ENCODE measurements at places on chromosomes 2 and 18.

- no peak for DNase-seq
These were observed 190.9 kb downstream of the ST6GAL2 start for GRCh38 chr2:106694964-106695470.

- no peak for DNase-seq
These were observed 114.7 kb upstream of the DOCK10 start for GRCh38 chr2:225156853-225157451.

- no peak for DNase-seq
These were observed 9.2 kb upstream of the SELENOI start for GRCh38 chr2:26336719-26337118.

GRCh38 chr2:55003706-55004639, 46.3 kb downstream of the RTN4 start:
- DNase-seq: no peak

DNA sequence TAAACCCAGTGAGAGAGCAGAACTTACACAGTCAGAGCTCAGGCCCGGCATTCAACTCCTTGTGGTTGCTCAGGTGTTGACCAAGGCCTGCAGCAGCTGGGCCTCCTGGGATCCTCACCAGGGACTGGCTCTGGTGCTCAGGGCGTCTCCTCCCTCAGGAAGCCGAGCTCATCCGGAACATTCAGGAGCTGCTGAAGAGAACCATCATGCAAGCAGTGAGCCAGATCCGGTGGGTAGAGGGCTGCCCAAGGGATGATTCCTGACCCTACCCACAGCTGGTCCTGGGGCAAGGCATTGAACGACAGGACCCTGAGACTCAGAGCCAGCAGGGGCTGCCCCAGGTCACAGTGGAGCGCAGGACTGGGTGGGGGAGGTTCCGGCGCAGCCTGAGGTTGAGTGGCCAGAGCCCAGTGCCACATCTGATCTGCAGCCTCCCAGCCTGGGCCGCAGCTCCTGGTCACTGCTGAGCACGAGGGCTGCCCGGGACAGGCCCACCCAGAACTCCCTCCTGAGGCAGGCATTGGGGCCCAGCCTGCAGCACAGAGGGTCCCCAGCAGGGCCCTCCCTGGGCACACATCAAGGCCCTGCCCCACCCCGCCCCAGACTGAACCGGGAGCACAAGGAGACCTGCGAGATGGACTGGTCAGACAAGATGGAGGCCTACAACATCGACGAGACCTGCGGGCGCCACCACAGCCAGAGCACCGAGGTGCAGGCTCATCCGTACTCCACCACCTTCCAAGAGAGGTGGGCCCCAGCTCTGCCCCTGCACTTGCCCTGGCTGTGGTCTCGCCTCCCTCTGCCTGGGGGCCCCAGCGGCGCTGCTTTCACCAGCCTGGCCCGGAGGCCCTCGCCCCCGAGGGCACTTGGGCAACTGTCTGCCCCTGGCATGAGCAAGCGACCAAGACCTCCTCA, 2.4 kb downstream of the TEKT4 start:
- no peak for DNase-seq

DNA sequence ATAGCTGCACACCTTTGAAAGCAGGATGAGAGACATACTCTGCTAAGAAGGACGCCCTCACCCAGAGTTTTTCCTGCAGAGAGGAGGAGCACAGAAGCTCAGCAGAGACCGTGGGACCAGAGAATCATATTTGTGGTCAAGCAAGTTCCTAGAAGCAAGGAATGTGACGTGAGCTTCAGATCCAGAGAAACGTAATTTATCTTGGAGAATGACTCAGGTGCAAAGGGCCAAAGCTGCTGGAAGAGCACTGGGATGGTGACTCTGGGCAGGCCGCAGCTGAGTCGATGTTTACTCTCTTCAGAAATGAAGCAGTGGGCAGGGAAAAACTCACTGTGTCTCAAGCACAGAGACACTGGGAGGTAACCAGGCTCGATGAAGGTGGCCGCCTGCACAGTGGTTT, 50.1 kb upstream of the IGFBP2 start:
- no peak for DNase-seq

DNA sequence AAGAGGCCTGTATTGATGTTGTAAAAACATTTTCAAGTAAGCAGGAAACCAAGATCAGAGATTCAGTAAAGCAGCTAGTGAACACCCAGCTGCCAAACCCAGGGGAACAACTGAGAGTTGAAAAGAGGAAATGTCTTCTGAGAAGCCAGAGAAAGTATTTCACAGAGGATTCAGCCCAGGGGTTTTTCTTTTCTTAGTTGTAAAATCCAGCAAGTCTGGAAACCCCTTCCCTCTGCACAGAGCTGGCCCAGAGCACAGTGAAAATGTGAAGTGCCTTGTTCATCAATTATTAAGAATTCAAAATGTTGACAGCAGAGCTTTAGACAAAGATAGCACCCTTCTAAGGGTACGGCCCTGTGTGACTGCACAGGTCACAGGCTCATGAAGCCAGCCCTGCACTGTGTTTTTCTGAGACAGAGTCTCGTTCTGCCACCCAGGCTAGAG, 28.4 kb downstream of the AFF3 start:
- DNase-seq: no peak

DNA sequence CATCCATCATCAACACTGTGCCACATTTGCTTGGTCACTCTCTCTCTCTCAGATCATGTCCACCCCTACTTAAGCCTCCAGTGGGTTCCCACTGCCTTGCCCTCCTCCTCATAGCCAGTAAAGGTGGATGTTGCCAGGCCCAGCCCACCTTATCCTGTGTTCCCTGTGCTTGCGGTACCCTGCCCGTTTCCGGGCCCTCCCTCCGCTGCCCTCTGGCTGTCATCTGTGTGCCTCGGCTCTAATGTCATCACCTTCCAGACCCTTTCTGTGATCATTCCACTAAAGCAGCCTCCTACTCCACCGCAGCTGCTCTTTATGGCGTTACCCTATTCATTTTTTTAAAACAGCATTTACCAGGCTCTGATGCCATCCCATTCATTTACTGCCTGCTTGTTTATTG, 305.7 kb upstream of the SKOR2 start:
- DNase-seq: no peak

DNA sequence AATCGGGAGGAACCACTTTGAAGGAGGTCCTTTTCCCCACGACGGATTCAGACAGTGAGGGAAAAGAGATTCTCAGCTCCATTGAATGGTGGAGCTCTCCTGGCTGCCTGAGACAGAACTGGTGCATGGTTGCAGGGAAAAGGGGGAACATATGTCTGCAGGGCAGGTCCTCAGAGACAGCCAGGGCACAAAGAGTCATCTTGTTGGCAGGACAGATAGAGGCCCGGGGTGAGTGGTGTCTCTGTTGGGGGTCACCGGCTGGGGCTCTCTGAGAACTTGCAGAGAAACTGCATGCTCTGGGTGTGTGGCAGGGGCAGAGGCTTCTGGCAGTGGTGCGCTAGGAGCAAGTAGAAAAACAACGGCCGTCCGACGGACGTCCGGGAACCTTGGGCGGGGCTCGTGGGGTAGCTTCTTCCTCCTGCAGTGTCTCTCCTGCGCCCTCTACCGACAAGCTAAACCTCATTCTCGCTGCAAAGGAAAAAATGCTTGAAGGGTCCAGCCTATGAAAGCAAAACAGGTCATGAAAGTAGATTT, 94.3 kb downstream of the CDCA7 start:
- DNase-seq: peak; percentile 23

DNA sequence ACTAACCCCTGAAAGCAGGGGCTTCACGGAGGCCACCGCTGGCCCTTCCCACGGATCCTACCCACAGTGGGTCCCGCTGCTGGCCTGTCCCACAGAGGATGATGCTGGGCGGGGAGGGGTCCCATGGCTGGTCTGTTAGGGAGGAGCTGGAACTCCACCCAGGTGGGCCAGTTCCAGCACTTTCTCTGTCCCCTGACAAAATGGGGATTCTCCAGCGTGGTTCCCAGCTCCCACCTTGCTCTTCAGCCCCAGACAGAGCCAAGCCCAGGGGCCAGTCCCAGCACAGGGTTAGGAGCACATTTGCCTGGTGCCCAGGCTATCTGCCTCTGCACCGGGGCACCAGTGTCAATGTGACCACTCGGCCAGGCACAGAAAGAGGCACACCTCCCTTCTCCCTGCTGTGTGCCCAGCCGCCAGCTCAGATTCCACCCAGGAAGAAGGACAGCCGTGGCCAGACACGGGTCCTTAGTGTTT, 50.0 kb downstream of the ANKMY1 start:
- DNase-seq: no peak

DNA sequence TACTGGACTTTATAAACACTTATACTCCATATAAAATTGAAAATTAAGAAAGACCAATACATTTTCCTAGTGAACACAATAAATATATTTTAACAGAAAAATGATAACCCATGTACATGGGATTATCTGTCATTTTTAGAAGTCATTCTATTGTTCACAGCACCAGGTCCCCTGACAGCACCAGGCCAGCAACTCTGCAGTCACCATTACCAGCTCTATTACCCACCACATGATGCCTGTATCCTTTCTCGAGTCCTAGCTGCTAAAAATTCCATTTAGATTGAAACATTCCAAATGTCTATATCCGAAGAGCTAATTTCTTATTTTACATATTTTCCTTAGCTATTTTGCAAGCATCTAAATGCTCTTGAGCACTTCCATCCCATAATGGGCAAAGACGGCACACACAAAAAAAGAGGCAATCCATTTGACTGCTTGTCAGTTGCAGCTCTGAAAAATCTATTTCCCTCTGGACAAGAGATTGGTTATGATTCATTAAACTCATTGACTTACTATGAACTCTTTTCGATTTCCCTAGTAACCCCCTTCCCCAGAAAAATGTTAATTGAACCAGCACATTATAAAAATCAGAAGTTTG, 336.9 kb downstream of the RIT2 start:
- DNase-seq: no peak

DNA sequence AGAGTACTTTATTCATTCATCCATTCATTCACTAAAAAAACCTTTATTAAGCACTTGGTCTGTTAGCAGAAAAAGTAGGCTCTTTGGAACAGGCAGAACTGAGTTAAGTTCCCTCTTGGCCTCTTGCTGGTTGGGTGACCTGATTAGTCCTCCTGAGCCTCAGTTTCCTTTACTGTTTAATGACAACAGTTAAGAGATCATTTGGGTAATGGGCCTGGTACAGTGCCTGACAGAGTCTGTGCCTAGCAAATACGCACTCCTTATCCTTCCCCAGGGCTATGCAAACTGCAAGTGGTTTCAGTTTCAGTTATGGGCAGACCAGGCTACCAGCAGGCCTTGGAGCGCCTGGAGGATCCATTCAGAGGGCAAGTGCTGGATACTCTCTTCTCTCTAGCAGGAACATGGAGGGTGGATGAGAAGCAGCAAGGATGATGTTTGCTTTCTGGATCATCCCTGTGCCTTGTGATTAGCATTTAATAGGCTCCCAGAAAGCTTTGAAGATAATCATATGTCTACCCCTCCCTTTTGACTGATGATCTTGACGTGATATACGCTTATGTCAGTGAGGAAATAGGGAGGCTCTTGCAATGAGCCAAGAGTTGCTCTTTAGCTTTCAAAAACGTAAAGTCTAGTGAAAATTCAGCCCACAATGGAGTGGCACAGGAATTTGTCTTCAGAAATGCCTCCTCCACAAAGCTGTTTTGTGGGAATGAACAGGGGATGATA, 12.4 kb upstream of the TAF1B start:
- DNase-seq: no peak

DNA sequence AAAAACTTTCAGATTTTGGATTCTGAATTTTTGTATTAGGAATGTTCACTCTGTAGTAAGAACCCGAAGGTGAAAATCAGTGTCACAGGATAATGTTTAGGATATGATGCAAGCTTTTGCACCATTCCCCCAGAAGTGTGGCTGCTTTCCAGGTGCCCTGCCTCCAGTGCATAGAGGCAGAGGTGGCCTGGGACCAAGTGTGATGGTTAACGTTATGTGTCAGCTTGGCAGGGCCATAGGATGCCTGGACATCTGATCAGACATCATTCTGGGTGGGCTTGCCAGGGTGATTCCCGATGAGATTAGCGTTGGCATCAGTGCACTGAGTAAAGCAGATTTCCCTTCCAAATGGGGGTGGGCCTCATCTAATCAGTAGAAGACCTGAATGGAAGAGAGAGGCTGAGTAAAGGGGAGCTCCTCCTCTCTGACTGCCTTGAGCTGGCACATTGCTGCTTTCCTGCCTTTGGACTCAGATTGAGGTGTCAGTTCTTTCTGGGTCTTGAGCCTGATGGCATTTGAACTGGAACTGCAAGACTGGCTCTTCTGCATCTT, 177.4 kb upstream of the HS6ST1 start:
- DNase-seq: no peak

DNA sequence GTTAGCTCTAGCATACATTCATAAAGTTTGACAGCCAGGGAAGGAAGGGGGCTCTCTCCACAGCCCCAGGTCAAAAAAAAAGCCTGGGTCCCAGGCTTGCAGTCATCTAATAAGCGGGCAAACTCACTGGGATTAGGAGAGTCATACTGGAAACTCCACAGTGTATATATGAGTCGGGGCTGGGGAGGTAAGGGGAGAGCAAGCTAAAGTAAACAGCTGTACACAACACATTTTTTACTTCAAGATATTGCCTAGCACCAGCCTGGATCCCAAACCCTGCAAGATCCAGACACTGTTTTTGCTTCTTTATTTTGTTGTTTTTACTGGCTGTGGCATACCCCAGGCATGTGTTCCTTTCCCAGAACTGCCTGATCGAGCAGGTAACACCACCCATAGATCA, 291.3 kb upstream of the TANK start:
- DNase-seq: no peak

- peak; percentile 53 for DNase-seq
These were observed 7.9 kb downstream of the PCBP1 start for GRCh38 chr2:70094978-70095719.

- DNase-seq: no peak
These were observed 26.6 kb downstream of the TWSG1 start for GRCh38 chr18:9361191-9361590.

- no peak for DNase-seq
These were observed 44.4 kb upstream of the BARD1 start for GRCh38 chr2:214853906-214854305.

- no peak for DNase-seq
These were observed 33.2 kb upstream of the MTIF2 start for GRCh38 chr2:55302241-55302640.

DNA sequence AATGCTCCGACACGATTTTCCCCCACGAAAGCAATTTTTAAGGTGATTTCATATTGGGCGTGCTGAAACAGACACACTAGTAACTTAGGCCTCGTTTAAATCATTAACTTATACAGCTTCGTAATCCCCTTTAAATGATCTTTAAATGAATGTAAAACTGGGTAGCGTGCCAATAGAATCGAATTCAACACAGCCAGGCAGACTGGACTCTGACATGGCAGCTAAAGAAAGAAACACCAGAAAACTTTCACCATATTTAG, 2.4 kb upstream of the ID2 start:
- DNase-seq: no peak

All from naive thymus-derived CD8-positive, alpha-beta T cell (primary cell).